Nucleus accumbens (tissue), 56 donors: ENCODE measurements at places on chromosomes 7 and 10.

DNA sequence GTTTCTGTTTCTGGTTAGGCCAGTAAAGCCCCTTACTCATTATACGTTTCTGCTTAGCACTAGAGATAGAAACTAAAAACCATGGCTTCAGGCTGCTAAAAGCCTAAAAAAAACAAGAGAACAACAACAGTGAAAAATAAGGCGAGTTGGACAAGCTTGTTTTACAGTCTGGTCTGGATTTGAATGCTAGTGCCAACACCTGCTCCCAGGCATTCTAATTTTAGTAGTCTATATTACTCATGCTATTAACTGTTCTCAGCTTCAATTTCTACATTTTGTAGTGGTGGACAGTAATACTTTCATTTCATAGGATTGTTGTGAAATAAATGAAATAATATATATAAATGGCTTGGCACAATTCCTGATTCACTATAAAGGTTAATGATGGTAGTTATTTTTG is 108.5 kb downstream of the HBP1 start:
- DNase-seq: no peak

- no peak for DNase-seq
These were observed 4.9 kb upstream of the ADIRF start for GRCh38 chr10:86963341-86963919.

- DNase-seq: no peak
These were observed 9.0 kb upstream of the GNA12 start for GRCh38 chr7:2853147-2853546.

DNA sequence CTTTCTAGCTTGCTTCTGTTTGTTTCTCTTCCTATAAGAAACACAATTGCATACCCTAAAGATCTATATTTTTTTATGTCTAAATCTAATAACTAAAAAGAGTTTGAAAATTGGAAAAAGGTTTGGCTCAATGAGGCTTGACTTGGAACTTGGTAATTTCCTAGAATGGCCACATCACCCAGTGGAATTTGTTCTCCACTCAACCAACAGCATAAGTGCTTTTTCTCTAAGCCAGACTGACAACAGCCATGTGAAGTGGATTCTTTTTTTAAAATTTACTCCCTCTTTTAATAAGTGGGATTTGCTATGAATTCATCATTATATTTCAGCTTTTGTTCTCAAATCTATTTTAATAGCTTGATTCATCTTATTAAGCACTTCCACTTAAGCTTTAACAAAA is 33.8 kb downstream of the GBF1 start:
- no peak for DNase-seq

- DNase-seq: no peak
These were observed 58.4 kb upstream of the TM9SF3 start for GRCh38 chr10:96645191-96645721.
